AG04450 (cell line): ENCODE measurements at places on chromosomes 11 and 22.

GRCh38 chr11:123235656-123236261 lies 40.7 kb upstream of the CLMP start:
- DNase-seq = no peak

- no peak for DNase-seq
Measured at GRCh38 chr11:30451626-30452025, 128.7 kb downstream of the ARL14EP start.

- DNase-seq = no peak
Measured at GRCh38 chr11:47296045-47296444, 26.1 kb downstream of the MADD start.

GRCh38 chr11:27020751-27021150 lies 19.9 kb upstream of the BBOX1 start:
- no peak for DNase-seq

GRCh38 chr11:134390706-134391569 lies 21.1 kb downstream of the B3GAT1 start:
- DNase-seq = no peak

DNA sequence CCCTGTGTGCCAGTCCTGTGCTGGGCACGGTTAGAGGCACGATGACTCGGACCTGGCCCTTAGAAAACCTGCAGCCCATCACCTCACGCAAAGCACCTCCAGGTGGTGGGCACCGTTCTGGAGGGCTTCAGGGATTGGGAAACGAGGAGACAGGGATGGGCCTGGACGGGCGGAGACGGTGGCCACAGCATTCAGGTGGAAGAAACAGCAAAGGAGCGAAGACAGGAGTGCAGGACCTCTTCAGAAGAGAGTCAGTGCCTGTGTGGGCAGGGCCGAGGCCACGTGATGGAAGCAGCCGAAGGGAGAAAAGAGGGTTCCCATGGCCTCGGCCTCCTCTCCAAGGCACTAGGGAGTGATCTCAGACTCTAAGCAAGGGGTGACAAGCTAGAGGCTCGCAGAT lies 8.1 kb upstream of the SLC22A12 start:
- no peak for DNase-seq

DNA sequence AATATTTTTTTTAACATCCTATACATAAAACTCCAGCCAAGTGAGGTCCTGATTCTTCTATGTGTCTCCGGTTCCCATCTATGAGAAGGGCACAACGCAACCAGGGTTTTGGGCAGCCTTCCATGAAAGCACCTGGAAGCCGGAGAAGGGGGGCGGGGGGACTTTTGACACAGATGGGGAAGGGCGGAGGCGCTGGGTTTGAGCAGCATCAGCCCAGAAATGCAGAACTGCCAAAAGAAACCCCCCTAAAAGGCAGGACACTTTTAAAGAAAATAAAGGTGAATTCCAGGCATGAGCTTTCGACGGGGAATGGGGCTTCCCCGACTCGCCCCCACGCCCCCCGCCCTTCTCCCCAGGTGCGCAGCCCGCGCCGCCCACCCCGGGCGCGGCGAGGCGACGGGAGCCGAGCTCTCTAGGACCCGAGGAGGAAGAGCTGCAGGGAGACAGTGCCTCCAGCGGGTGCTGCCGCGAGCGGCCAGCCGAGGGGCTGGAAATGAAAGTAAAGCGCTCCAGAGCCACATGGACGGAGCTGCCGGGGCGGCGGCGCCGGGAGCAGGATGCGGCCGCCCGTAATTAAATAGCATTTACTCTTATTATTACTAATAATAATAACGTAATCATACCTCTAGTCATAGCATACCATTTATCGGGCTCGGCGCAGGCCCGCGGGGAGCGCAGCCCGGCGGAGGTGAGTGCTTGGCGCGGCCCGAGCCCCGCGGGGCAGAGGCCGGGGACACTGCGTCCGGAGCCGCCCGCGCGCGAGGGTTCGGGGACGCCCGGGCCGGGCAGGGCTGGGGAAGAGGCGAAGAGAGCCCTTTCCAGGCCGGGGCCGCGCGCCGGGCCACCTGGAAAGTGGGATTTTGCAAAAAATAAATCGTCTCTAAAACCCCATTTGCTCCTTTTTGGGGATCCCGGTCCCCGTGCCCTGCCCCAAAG lies at the start of gene ZC3H7B:
ZC3H7B (plus strand) TSS at position 441 of the 936 bp plus-strand sequence. CDS start 19,136 bp downstream, outside the sequence.
- DNase-seq = peak; percentile 27

DNA sequence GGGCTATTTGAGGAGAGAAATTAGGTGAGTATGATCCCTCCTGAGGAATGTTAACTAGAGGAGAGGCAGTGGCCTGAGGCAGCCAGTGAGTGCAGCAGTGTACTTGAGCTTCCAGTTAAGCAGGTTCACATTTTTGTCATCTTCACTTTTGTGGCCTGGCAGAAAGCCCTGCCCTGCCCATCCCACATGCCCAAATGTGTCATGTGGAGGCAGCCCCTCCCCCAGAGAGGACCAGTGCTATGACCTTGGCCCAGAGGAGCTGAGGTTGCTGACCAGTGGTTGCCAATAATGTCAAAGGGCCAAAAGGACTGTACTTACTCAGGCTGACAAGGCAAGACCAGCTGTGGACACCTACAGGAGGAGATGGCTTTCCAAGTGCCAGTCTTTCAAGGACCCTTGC lies 17.6 kb upstream of the GRK2 start:
- no peak for DNase-seq
